ENCODE measurements at places on chromosomes 2 and 18. TPM values are rescaled to one million over a fixed set of nuclear protein-coding genes. Genes with fewer than 3 reads are reported as not detected.

Gene PMAIP1
- total RNA-seq: 0.27 TPM

Gene SULT1C4
- total RNA-seq: not detected

Gene CDH2
- not detected for total RNA-seq

Gene ILKAP
- total RNA-seq: 71.4 TPM

- no peak for DNase-seq
Measured at GRCh38 chr2:10780491-10780820, 32.1 kb downstream of the PDIA6 start.

Gene INHA
- total RNA-seq: not detected

Measured in G401 (cell line).